HFFc6 (cell line): ENCODE measurements at places on chromosomes 12 and 14.

DNA sequence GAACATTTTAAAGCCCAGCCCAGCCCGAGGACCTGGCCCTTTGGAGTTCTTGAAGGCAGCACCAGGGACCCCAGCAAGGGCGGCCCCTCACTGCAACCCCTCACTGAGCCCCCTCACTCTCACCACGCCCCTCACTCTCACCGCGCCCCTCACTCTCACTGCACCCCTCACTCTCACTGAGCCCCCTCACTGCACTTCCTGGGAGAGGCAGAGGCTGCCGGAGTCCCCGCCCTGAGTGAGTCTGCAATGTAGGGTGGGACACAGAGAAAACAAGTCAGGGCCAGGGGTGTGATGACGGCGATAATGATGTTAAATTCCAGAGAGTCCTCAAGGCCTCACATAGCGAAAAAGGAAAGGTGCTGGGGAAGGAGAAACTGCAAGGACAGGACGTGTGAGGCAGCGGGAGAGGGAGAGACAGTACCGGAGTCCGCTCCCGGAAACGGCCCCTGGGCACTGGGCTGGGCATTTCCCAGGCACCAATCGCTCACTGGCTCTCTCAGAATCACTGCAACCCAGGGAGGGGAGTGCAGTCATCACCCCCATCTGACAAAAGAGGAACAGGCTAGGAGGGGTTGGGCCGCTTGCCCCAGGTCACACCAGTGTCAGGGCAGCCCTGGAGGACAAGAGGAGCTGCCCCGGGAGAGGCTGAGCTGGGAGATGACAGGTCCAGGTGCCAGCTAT, 24.9 kb downstream of the CCDC88C start:
- H3K36me3 ChIP-seq = no peaks in the 10 kb centered on the region
- H3K4me3 ChIP-seq = no peak overlapping the region
- H3K27me3 ChIP-seq = peaks cover 53% of the 10 kb centered on the region
- no peak for DNase-seq
- no peak overlapping the region for H3K27ac ChIP-seq

- peaks cover 33% of the 10 kb centered on the region; the same call in 1 of the 2 replicates for H3K36me3 ChIP-seq
- H3K4me3 ChIP-seq = no peak overlapping the region
- H3K27ac ChIP-seq = no peak overlapping the region
- DNase-seq = no peak
- H3K27me3 ChIP-seq = no peaks in the 10 kb centered on the region
These were observed 34.0 kb upstream of the TPH2 start for GRCh38 chr12:71904629-71905028.

GRCh38 chr12:127819056-127819455, 447.9 kb upstream of the TMEM132C start:
- no peaks in the 10 kb centered on the region; the same call in 1 of the 2 replicates for H3K36me3 ChIP-seq
- DNase-seq = no peak
- no peak overlapping the region for H3K4me3 ChIP-seq

GRCh38 chr14:77372304-77372841, 4.5 kb downstream of the TMED8 start:
- 0 out of 2 replicates have a peak overlapping the region, but pooled peaks have one; percentile 6 for H3K4me3 ChIP-seq
- H3K36me3 ChIP-seq = 0 out of 2 replicates have a peak, but pooled peaks cover 10% of the 10 kb centered on the region
- H3K27ac ChIP-seq = no peak overlapping the region
- DNase-seq = peak; percentile 62

DNA sequence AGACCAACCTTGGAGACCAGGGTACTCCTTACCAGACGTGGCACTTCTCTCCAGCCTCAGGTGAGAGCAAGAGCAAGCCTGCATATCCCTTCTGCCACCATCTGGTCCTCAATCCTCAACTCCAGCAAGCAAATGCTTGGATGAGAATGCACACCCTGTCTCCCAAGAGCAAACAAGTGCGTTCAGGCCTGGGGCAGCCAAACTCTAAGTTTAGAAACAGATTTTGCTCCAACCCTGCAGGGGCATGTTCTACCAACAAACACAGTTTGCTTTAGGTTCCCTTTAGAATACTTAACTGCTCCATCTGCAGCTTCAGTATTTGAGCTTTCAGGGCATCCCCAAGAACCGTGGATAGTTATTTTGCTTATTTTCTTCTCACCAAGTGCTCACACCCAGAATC, 55.9 kb upstream of the FICD start:
- H3K27ac ChIP-seq = no peak overlapping the region
- no peaks in the 10 kb centered on the region for H3K36me3 ChIP-seq
- H3K27me3 ChIP-seq = peaks cover 5% of the 10 kb centered on the region
- H3K4me1 ChIP-seq = no peaks in the 10 kb centered on the region
- DNase-seq = no peak

- H3K4me1 ChIP-seq = peaks cover 6% of the 10 kb centered on the region; the same call in 1 of the 2 replicates
- H3K27me3 ChIP-seq = no peaks in the 10 kb centered on the region
These were observed 155.4 kb upstream of the NEDD1 start for GRCh38 chr12:96751626-96752025.

DNA sequence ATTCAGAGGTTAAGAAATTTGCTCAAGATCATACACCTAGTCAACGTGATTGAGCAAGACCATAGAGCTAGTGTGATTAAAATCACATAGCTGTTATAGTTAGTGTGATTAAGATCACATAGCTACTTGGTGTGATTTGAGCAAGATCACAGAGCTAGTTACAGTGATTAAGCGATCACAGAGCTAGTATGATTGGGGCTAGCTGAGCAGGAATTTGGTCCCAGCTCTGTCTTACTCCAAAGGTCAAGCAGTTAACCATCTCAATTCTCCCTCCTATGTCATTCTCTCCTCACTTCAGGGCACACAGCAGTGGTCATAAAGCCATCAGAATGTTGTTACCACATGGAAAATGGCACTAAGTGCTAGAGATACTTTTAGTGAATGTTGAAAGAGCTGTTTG, 158.2 kb downstream of the SPTSSA start:
- no peak overlapping the region for H3K27ac ChIP-seq
- H3K4me3 ChIP-seq = no peak overlapping the region
- no peaks in the 10 kb centered on the region for H3K4me1 ChIP-seq
- H3K36me3 ChIP-seq = no peaks in the 10 kb centered on the region
- peaks cover 7% of the 10 kb centered on the region for H3K27me3 ChIP-seq
- DNase-seq = no peak

- DNase-seq = no peak
- no peak overlapping the region for H3K4me3 ChIP-seq
- H3K27ac ChIP-seq = no peak overlapping the region
- peaks cover 8% of the 10 kb centered on the region; the same call in 1 of the 2 replicates for H3K4me1 ChIP-seq
- H3K27me3 ChIP-seq = peaks cover 6% of the 10 kb centered on the region; the same call in 1 of the 2 replicates
- peaks cover 12% of the 10 kb centered on the region; the same call in 1 of the 2 replicates for H3K36me3 ChIP-seq
These were observed 290.6 kb downstream of the EGLN3 start for GRCh38 chr14:33660248-33660647.

GRCh38 chr14:97270308-97270707, 473.1 kb downstream of the VRK1 start:
- H3K4me1 ChIP-seq = no peaks in the 10 kb centered on the region
- H3K4me3 ChIP-seq = no peak overlapping the region
- no peak for DNase-seq
- peaks cover 2% of the 10 kb centered on the region for H3K27me3 ChIP-seq
- H3K27ac ChIP-seq = no peak overlapping the region

- H3K4me3 ChIP-seq = no peak overlapping the region
- H3K27me3 ChIP-seq = peaks cover 11% of the 10 kb centered on the region
- peaks cover 68% of the 10 kb centered on the region for H3K36me3 ChIP-seq
- peaks cover 12% of the 10 kb centered on the region for H3K4me1 ChIP-seq
- no peak overlapping the region; the same call in 1 of the 2 replicates for H3K27ac ChIP-seq
These were observed 111.6 kb downstream of the GCH1 start for GRCh38 chr14:54791001-54791400.

GRCh38 chr12:118391836-118392235, 15.5 kb downstream of the SUDS3 start:
- H3K27ac ChIP-seq = no peak overlapping the region
- H3K4me3 ChIP-seq = no peak overlapping the region
- DNase-seq = no peak
- no peaks in the 10 kb centered on the region for H3K4me1 ChIP-seq

DNA sequence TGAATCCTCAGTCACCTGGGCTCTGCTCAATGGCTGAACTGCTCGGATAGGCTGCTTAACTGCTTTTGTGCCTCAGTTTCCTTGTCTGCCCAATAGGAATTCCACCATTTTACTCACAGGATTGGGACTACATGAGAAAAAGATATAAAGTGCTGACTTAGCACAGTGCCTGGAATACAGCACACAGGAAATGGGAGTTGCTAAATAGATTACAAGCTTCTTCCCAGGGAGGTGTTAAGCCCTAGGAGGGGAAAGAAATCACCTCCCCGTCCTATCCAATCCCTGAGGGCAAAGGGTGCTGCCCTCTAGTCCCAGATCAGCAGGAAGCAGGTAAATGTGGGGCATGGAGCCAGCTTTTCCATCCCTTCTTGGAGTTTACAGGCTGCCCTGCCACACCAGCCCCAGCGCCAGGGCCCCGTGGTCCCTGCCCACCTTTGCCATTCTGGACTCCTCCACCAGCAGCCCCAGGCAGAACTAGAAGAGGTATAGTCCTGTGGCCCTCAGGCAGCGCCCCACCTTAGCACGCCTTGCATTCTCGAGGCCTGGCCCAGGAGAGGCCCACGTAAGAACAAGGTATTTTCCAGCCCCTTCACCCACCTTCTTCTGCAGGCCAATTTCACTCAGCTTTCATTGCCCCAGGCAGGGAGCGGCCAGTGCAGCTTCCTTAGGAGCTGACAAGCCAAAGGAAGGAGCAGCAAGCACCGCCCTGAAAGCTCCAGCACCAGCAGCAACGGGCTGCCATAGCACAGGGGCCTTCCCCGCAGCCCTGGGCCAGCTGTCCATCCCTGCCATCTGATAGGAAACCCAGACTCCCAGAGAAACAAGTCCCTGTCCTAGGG, 28.8 kb upstream of the RPLP0 start:
- H3K27me3 ChIP-seq = peaks cover 4% of the 10 kb centered on the region; the same call in 1 of the 2 replicates
- H3K36me3 ChIP-seq = peaks cover 27% of the 10 kb centered on the region
- peak overlapping the region; percentile 87 for H3K4me3 ChIP-seq

GRCh38 chr12:91926848-91927247, 218.8 kb downstream of the BTG1 start:
- H3K27ac ChIP-seq = no peak overlapping the region
- peak; percentile 53 for DNase-seq
- no peak overlapping the region for H3K4me3 ChIP-seq
- H3K36me3 ChIP-seq = no peaks in the 10 kb centered on the region

DNA sequence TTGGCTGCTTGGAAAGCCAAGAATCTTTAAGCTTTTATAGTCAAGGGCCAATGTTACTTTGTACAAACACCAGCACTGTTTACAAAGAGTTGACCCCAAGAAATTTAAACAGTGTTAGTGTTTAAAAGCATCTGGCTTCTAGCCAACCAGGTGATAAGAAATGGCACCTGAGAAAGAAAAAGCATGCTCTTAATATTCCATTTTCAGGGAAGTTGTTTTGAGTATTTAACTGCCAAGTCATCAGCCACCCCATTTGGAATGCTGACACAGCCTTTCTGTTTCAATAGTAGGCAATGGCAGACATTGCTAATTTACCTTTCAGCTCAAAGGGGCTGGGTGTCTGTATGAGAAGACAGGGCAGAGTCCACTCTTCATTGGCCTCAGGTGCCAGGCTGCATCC, 3.7 kb upstream of the SLC35F4 start:
- no peak overlapping the region for H3K4me3 ChIP-seq
- H3K27ac ChIP-seq = no peak overlapping the region
- H3K27me3 ChIP-seq = no peaks in the 10 kb centered on the region; the same call in 1 of the 2 replicates
- H3K36me3 ChIP-seq = no peaks in the 10 kb centered on the region

DNA sequence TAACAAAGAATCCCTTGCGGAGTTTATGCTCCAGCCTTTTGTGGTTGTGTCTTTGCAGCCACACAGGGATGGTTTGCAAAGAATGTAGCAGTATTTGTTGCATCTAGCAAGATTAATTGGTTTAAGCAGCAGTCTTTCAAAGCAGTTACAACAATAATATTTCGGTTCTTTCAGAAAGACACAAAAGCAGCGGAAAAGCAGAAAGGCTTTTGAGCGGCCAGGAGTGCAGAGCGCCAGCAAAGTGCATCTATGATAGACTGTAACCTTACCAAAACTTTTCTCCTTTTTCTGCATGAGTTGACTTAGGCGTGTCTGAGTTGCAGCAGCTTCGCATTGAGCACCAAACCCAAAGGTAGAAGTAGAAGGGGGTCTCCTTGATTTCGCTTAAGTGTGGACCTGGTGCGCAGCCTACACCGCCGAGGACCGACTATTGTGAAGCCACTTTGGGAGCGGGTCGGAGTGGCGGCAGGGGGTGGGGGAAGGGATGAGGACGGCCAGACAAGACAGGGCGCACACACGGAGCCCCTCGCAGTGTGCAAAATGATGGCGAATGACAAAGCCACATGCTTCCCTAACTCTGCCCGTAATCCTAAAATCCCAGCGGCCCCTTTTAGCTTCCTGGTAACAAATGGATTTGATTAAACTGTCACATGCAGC, 1.2 kb downstream of the LMO3 start:
- peak overlapping the region; percentile 90 for H3K4me3 ChIP-seq
- DNase-seq = no peak
- no peaks in the 10 kb centered on the region for H3K36me3 ChIP-seq

- no peaks in the 10 kb centered on the region for H3K36me3 ChIP-seq
- DNase-seq = peak; percentile 89
- H3K4me3 ChIP-seq = peak overlapping the region; percentile 45; the same call in 1 of the 2 replicates
These were observed 1598.4 kb upstream of the TMEM132C start for GRCh38 chr12:126668538-126668937.

- H3K4me3 ChIP-seq = no peak overlapping the region
- DNase-seq = no peak
- H3K4me1 ChIP-seq = peaks cover 15% of the 10 kb centered on the region
- H3K36me3 ChIP-seq = peaks cover 30% of the 10 kb centered on the region
- H3K27me3 ChIP-seq = peaks cover 3% of the 10 kb centered on the region
These were observed 210.1 kb upstream of the PLXNC1 start for GRCh38 chr12:93938317-93938716.

DNA sequence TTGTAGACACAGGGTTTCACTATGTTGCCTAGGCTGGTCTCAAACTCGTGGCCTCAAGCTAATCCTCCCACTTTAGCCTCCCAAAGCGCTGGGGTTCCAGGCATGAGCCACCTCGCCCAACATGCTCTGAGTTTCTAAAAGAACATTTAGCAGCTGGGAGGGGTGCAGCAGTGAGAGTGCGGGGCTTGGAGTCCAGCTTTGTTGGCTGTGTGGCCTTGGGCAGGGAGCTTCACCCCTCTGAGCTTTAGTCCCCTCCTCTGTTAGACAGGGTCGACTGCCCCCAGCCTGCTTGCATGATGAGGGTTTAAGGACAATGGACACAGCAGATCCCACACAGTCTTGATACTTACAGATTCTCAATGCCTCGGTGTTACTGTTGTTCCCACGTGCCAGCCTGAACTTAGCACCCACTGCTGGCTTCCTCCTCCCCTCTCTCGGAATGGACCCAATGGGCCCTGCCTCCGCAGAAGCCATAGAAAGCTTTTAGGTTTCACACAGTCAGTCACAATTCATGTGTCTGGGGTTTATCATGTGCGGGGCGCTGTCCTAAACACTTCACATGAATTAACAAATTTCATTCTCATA, 54.6 kb downstream of the PSMA6 start:
- no peak for DNase-seq
- no peaks in the 10 kb centered on the region for H3K36me3 ChIP-seq
- no peak overlapping the region for H3K4me3 ChIP-seq
- H3K27me3 ChIP-seq = peaks cover 3% of the 10 kb centered on the region
- H3K27ac ChIP-seq = no peak overlapping the region

- H3K27me3 ChIP-seq = peaks cover 6% of the 10 kb centered on the region
- no peaks in the 10 kb centered on the region for H3K36me3 ChIP-seq
- H3K4me1 ChIP-seq = no peaks in the 10 kb centered on the region; the same call in 1 of the 2 replicates
- H3K4me3 ChIP-seq = peak overlapping the region; percentile 49
- no peak overlapping the region for H3K27ac ChIP-seq
These were observed 208.5 kb upstream of the NEDD1 start for GRCh38 chr12:96698521-96698920.
